Retinal pigment epithelial cell (primary cell): ENCODE measurements at places on chromosomes 16 and 17.

DNA sequence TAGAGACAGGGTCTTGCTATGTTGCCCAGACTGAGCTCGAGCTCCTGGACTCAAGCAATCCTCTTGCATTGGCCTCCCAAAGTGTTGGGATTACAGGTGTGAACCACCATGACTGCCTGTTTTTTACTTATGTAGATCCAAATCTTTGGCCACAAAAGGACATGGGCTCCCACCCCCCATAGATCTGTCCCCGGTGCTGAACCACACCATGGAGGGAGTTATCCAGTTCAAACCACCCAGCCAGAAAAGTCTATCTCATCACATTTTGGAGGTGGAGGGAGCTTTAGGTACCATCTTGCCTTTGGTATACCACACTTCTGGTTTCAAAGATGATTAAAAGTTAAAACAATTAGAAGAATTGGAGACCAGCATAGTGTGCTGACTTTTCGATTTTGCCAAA is 26.2 kb downstream of the SHISA9 start:
- no peak for DNase-seq

DNA sequence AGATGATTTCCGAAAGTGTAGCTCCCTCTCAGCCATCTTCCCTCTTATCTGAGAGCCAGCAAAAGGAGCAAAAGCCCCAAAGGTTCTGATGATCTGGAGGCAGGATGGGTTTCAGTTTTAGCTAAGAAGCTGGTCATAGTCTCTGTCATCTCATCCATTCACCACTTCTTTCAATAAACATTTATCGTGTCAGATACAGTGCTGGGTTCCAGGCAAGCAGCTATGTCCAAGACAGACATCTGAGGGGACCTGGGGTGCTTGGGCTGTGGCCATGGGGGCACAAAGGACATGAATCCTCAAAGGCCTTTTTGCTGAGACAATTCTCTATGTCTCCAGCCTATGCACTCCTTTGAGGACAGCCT is 1.0 kb upstream of the ETV4 start:
- DNase-seq: no peak

DNA sequence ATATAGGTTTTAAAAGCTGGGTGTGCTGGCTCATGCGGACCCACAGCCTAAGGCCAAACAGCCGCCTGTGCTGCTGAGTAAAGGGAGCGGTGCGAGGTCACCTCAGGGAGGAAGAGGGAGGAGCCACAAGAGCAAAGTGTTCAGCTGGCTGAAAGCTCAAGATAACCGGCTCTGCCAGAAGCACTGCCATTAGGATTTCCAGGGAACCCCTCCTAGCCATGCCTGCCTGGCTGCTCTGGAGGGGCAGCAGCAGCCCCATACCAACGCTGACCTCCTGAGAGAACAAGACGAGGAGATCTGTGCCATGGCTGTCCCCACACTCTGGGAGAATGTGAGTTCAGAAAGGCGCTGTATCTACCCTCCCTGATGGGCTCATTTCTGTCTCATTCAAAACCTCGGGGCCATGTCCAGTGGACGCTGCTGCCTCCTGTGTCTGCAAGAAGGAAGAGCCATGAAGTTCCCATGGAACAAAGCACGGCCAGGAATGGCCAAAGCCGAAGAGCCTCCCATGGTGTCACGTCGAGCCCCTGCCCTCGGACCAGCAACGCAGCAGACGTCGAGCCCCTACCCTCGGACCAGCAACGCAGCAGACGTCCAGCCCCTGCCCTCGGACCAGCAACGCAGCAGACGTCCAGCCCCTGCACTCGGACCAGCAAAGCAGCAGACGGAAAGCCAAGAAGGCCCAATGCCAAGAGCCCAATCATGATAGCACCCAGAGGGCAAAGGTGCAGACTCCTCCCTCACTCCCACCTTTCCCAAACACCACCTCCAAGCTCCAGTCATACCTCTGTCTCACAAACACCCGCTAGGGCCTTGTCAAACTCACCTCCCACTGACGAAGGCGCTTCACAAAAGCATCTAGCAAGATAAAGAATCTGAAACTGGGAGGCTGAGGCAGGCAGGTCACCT is 107.0 kb downstream of the ANKRD11 start:
- DNase-seq: no peak

DNA sequence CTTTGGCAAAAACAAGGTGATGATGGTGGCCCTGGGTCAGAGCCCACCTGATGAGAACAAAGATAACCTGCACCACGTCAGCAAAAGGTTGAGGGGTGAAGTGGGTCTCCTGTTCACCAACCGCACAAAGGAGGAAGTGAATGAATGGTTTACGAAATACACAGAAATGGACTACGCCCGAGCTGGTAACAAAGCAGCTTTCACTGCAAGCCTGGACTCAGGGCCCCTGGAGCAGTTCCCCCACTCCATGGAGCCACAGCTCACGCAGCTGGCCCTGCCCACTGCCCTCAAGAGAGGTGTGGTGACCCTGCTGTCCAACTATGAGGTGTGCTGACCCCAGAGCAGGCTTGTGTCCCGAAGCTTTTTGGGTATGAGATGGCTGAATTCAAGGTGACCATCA is 29.7 kb upstream of the DLX4 start:
- DNase-seq: no peak

- no peak for DNase-seq
These were observed 4.6 kb upstream of the RBFOX3 start for GRCh38 chr17:79615446-79615845.

- no peak for DNase-seq
These were observed 11.7 kb upstream of the CD300H start for GRCh38 chr17:74578979-74579378.

- no peak for DNase-seq
These were observed 9.6 kb upstream of the MTSS2 start for GRCh38 chr16:70695331-70696070.

DNA sequence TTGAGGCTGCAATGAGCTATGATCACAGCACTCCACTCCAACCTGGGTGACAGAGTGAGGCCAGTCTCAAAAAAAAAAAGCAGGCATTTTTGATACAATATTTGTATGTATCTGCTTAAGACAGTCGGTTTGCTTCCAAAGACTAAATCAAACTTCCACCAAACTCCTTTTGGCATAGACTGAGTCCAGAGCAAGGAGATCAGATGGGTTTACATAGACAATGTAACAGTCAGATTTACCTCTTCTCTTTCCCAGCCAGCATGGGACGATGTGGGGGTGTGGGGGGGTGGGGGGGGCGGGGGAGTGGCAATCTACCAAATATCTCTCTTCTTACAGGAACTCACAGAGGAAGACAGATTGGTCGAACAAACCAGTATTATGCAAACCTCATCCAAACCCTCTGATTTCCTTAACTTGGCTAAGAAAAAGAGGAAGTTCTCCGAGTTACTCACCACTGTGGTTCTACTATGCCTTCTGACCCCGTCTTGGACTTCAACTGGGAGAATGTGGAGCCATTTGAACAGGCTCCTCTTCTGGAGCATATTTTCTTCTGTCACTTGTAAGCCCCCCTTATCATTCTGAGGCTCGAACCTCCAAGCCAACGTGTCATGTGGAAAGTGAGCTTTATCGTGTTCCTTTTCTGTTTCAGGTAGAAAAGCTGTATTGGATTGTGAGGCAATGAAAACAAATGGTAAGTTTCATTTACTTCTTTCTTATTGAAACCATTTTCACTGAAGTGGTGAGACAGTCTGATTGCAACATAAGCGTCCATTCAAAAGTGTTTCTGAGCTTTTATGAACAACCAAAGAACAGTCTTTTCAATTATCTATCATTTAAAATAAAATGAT is at the start of gene MILR1:
TSS of gene MILR1 (plus strand) at position 451 of the 848 bp plus-strand sequence. CDS start at position 505, 54 bp downstream.
- DNase-seq: no peak

- DNase-seq: no peak
These were observed 2.7 kb upstream of the WFDC1 start for GRCh38 chr16:84292011-84292410.

- DNase-seq: peak; percentile 43
These were observed 591 bp upstream of the TNFSF13 start for GRCh38 chr17:7557775-7558543.

- no peak for DNase-seq
These were observed 75.2 kb upstream of the KSR1 start for GRCh38 chr17:27381007-27381501.

- DNase-seq: no peak
These were observed 61.2 kb downstream of the TMEM186 start for GRCh38 chr16:8736123-8736668.

DNA sequence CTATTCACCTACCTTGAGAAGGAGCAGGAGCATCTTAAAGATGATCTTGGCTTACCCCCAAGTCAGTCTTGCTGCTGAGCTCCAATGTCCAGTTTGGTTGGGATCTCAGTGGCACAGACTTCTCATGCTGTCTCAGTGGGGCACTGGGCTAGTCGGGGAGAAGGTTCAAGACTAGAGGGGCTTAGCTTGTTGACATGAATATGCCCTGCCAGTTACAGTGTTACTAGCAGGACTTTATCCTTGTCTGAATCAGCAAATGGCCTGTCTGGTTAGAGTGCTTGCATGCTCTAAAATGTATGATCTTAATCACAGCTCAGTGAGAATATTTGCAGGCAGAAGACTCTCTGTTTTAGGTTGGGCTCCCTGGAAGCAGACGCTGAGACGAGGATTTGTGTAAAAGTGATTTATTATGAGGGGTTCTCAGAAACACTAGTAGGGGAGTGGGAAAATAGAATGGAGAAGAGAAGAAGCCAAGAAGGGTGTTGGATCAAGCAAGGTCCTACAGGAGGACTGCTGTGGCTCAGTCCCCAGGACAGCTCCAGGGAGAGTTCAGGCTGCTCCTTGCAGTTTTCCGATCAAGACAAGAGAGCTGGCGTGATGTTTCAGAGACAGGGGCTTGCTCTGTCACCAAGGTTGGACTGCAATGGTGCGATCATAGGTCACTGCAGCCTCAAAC is 150.4 kb upstream of the HS3ST2 start:
- no peak for DNase-seq

DNA sequence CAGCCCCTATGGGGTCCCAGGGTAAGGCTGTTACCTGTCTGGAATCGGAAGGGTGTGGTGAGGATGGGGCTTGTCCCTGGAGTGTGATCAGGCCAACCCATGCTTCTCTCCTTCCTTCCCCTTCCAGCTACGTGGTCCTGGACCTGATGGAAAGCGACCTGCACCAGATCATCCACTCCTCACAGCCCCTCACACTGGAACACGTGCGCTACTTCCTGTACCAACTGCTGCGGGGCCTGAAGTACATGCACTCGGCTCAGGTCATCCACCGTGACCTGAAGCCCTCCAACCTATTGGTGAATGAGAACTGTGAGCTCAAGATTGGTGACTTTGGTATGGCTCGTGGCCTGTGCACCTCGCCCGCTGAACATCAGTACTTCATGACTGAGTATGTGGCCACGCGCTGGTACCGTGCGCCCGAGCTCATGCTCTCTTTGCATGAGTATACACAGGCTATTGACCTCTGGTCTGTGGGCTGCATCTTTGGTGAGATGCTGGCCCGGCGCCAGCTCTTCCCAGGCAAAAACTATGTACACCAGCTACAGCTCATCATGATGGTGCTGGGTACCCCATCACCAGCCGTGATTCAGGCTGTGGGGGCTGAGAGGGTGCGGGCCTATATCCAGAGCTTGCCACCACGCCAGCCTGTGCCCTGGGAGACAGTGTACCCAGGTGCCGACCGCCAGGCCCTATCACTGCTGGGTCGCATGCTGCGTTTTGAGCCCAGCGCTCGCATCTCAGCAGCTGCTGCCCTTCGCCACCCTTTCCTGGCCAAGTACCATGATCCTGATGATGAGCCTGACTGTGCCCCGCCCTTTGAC is 2.4 kb downstream of the MAPK7 start:
- no peak for DNase-seq
